ENCODE measurements at places on chromosomes 4 and X.

GRCh38 chrX:151984328-151984727 lies 9.9 kb upstream of the GABRE start:
- DNase-seq = no peak

DNA sequence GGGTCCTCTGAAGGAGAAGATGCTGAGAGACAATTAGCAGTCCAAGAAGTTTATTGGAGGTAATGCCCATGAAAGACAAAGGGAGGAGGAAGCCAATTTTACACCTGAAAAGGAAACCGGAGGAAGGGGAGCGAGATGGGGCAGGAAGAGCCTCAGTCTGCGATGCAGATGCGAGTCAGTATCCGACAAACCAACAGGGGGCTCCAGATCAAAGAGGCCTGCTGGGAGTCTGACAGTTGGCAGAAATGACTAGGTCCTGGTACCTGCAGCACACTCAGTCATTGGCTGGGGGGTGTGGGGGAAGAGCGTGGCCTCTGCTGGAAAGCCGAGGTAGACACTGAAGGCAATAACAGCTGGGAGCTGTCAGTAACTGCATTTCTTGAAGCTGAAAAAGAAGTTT lies 231.1 kb upstream of the CENPE start:
- no peak for DNase-seq

DNA sequence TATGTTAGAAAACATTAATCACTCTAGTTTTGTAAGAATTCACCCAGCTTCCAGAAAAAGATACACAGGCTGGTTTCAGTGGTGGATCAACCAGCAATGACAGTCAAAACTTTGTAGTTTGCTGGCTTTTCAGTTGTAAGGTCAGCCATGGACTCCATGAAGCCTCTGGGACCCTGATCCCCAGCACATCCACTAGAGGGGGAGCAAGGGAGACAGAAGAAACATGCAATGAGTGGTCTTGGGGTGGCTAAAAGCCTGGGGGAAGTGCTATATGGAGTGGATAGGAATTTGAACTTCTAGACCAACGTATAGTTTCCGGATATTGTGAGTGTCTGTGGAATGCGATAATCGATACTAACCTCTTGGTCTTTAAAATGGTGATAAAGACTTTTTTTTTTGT lies 72.7 kb downstream of the AFF2 start:
- DNase-seq = no peak

DNA sequence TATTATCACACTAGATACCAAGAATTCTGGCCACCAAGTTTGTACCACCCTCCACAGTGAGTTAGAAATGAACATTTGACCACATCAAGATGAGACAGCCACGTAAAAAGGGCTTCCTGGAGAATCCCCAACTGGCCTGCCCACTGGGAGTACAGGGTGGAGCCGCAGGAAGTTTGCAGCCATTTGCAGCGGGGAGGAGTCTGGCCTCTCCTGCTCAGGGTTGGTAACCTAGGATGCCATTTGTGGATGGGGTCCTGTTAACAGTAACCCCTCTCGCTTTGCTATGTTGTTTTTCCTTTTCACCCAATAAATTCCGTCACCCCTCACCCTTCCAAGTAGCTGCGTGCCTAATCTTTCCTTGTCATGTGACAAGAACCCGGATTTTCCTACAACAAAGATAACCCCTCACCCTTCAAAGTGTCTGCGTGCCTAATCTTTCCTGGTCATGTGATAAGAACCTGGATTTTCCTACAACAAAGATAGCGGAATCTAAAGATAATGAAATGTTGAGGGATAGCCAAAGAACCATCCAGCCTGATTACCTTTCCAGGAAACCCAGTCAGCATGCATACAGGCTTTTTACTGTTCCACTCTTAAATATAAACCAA lies 245.4 kb downstream of the NAF1 start:
- DNase-seq = no peak

DNA sequence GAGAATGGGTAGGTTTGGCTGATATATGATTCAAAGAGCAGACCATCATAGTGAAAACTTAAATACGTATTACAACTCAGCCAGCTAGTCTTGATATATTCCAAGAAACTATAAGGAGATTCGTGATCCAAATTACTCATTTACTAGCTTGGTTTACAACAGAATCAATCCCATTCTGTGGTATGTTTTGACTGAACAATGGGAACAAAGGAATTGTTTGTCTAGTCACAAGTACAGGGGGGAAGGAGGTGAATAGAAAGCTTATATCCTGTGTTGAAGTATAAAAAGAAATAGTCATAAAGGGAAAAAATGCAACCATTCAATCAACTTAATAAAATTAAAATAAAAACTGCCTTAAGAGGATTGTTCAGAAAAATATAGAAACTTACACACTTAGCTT lies 17.0 kb downstream of the C4orf54 start:
- no peak for DNase-seq

DNA sequence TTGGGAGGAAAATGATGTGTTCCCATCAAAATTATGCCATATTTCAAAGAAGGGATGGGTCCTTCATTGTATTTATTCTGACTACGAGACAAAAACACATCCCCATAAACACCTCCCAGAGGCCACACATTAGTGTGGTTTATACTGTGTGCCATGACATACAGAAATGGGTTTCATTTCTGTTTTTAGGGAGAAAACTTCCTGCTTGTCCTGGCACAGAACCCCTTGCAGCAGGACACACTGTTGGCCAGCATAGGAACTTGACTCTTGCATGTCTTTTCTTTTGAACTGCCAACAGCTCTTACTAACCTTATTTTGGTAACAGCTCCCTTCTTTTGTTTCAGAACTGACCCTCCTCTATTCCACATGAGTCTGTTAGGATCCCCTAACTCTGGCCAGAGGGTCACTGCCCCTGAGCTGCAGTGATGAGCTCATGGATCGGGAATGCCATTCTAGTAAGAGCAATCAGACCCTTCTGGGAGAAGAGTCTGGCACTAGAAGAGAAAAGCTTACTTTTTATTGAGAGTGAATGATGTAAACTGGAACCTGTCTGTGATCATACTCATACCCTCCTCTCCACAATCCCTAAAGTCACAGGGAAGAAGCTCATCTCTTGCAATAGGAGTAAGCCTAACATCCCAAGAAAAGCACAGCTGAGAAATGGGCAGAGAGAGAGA lies 86.4 kb downstream of the SMIM20 start:
- no peak for DNase-seq

GRCh38 chr4:2689825-2690700 lies 66.1 kb downstream of the TNIP2 start:
- peak; percentile 35 for DNase-seq

DNA sequence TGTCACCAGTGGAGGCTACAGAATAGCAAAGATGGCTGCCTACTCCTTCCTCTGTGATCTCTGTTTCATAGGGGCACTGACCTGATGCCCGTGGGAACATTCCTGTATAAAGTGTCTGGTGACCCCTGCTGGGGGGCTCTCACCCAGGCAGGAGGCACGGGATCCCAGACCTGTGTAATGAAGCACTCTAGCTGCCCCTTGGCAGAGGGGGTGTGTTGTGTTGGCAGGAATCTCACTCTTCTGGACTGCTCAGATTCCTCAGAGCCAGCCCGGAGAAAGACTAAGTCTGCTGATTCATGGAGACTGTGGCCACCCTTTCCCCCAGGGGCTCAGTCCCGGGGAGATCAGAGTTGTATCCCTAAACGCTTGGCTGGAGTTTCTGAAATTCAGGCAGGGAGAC lies 648.3 kb downstream of the SPRY1 start:
- DNase-seq = no peak

- DNase-seq = no peak
Observed at GRCh38 chr4:52755426-52755825, 4.2 kb upstream of the ERVMER34-1 start.

- DNase-seq = no peak
Observed at GRCh38 chr4:100016191-100016590, 66.1 kb upstream of the H2AZ1 start.
